ENCODE measurements at places on chromosomes 2 and 18.

- no peak for DNase-seq
Measured at GRCh38 chr2:217077831-217078407, 218.1 kb upstream of the TNP1 start.

GRCh38 chr18:46278481-46279465 is 174.6 kb downstream of the HAUS1 start:
- DNase-seq: no peak

- DNase-seq: no peak
Measured at GRCh38 chr18:598124-598589, 1.4 kb downstream of the CLUL1 start.

DNA sequence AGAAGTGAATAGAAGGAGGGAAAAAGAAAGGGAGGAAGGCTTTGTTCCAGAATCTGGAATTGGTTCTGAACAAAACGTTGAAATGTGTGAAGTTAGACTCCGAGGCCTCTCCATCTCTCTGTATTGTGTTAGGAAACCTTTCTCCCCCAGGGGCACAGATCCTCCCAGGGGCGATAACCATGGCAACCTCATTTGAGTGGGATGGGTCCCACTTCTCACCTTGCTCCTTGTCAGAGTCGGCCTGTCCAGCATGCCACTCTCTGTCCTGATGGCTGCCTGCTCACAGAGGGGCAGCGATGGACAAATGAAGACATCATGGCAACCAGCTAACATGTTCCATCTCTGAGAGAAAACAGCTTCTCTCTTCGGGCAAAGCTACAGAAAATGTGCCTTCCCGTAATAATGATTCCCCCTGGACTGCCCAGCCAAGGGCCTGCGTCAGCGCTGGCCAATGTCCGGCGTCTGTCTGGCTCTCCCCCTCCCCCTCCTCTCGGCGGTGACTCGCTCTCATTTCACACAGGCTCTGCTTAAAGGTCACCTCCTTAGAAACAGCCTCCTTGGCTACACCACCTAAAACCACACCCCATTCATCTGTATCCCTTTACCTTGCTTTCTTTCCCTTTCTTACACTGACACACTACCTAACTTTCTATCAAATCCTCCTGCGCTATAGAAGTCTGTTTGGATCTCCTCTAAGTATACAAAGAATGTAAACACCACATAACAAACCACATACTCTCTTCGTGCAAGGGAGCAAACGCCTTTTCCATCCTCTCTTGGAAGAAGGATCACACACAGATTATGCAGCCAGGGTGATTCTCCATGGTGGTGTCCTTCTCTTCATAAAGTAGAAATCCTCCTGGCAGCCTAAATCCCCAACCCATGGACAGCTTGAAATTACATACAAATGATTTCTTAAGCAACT is 32.1 kb upstream of the TTC39C start:
- DNase-seq: no peak

DNA sequence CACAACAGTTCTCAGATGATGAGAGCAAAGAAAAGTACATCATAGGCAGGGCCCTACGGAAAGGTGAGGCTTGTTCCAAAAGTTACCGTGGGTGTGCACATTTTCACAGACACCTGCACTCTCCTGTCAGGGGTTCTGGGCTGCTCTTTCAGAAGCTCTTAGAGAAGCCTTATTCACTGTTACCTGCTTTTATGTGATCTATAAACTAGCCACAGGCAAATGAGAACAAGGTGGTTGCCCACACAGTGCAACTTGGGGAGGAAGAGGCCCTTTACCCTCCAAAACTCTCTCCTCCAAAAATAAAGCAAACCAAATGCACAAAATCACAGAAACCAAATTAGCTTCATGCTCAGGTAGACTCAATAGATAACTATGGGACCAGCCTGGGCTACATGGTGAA is 11.1 kb upstream of the CUL3 start:
- no peak for DNase-seq

GRCh38 chr2:32947484-32948143 is 861 bp downstream of the LTBP1 start:
- no peak for DNase-seq

DNA sequence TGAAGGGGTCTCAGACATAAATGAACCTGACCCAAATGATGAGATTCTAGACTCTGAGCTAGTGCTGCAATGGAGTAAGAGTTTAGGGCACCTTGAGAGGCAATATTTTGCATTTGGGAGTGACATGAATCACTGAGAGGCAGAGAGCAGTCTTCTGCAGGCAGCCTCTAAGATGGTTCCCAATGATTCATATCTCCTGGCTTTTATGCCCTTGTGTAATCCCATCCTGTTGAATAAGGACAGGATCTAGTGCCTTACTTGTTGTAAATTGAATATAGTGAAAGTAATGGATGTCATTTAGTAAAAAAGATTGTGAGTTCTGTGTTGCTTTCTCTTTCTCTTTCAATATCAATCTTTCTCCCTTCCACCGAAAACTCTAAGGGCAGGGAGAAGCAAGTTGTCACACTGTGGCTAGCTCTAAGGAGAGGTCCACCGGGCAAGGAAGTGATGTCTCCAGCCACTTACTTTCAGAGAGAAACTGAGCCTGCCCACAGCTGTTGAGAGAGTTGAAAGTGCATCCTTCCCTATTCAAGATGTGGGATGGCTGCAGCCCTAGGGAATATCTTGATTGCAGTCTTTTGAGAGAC is 144.7 kb downstream of the TRIB2 start:
- DNase-seq: no peak

DNA sequence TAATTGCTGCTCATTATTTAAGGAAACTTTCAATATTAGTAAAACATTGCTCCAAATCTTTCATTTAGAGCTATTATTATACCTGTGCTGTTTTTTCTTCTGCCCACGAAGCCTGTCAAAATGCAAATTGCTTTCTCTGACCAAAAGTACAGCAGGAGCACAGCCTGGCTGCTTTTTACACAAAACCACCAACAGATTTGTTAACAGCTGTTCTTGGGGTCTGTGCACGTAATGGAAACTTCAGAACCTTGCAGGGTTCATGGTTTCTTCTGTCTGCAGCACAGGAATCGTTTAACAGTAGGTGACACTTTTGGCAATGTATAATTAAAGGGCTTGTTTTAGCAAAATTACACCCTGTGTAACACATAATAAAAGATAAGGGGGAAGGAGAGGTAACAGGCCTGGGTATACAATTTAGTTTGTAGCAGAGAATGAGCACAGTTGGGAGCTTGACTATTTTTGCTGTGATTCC is 447.3 kb downstream of the KCNJ3 start:
- no peak for DNase-seq

DNA sequence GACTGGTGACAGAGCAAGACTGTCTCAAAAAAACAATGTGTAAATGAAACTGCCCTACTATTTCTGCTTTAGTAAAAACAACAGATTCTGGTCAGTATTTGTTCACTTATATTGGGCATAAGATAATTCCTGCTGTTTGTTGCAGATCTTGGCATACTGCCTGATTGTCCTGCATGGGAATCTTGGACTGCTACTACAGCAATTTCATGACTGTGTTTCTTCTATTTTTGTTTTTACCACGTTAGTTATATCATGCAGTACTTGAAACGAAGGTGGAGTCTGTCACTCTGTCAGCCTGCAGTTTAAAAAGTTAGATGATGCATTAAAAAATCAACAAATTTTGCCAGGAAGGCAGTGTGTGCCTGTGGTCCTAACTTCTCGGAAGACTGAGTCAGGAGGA is 14.2 kb upstream of the CLASP1 start:
- no peak for DNase-seq

- DNase-seq: no peak
Measured at GRCh38 chr2:53861824-53862223, 2.1 kb upstream of the GPR75 start.

DNA sequence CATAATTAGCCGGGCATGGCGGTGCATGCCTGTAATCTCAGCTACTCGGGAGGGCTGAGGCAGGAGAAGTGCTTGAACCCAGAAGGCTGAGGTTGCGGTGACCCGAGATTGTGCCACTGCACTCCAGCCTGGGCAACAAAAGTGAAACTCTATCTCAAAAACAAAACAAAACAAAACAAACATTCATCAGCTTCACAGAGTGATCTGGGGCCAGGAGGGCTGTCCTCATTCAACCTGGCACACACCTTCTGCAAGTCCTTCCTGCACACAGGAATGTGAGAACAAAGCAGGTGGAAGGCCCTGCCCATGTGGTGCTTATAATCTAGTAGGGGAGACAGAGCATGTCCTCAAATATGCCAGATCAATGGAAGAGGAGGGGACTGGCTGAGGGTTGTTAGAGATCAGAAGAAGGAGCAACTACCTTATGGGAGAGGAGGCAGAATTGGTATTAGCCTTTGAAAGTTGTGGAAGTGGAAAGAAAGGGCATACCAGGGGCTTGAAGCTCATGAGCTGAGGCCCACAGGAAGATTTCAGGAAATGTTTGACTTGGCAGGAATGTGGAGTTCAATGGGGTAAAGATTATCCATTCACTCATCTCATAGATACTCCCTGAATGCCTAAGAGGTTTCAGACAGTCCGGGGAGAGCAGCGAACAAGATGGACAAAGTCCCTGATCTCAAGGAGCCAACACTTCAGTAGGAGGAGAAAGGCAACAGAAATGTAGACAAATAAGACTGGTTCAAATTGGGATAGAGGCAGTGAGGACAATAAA is 155.3 kb upstream of the SIX3 start:
- no peak for DNase-seq

DNA sequence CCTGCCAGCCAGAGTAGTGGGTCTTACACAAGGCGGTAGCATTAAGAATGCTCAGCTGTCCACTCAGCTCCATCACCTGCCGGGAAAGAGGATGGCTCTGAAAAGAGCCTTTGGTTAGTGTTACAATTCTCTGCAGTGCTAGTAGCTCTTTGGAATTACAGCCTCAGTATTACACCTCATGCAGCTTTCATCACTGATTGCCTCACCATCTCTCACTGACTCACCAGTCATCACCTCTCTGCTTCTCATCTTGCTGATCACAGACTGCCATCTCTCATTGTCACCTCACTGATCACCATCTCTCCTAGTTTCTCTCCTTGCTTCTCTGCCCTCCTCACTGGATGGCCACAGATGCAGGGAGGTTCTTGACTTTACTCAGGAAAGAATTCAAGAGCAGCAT is 573.5 kb upstream of the SETBP1 start:
- DNase-seq: no peak

DNA sequence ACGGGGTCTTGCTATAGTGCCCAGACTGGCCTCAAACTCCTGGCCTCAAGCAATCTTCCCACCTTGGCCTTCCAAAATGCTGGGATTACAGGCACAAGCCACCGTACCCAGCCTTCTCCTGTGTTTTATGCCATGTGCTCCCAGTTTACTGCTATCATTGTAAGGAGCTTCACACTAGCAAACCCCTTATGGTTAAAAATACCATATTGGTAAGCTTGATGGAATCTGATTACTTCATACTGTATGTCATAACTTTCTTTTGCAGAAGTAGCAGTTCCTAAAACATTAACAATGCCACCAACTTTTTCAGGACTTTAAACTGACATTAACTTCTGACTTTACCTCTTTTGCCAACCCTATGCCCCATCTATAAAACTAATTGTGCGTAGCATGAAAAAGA is 36.2 kb downstream of the HAT1 start:
- no peak for DNase-seq

- DNase-seq: no peak
Measured at GRCh38 chr2:69578198-69578540, 65.4 kb downstream of the AAK1 start.

- DNase-seq: no peak
Measured at GRCh38 chr2:187468262-187468661, 20.2 kb upstream of the CALCRL start.

DNA sequence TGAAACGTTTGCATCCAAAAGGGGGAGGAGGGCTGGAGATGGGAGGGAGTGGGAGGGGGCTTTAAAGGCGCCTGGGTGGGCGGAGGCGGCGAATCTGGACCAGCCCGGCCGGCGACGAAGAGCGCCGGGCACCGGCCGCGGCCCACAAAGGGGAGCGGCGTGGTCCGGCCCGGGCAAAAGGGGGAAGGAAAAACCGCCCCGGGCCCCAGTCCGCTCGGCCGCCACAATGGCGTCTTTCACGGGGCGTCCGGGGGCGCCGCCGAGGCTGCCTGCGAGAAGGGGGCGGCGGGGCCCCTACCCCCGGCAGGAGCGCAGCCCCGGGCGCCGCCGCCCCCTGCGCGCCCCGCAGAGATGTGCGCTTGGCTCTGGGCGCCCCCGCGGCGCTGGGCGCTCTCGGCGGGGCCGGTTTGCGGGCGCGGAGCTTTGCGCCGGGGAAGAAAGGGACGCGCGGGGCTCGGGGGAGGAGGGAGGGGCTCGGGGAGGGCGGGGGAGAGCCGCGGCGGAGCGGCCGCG is 108.1 kb upstream of the KCTD1 start:
- DNase-seq: no peak

- DNase-seq: no peak
Measured at GRCh38 chr2:108959401-108959800, 29.6 kb downstream of the EDAR start.

DNA sequence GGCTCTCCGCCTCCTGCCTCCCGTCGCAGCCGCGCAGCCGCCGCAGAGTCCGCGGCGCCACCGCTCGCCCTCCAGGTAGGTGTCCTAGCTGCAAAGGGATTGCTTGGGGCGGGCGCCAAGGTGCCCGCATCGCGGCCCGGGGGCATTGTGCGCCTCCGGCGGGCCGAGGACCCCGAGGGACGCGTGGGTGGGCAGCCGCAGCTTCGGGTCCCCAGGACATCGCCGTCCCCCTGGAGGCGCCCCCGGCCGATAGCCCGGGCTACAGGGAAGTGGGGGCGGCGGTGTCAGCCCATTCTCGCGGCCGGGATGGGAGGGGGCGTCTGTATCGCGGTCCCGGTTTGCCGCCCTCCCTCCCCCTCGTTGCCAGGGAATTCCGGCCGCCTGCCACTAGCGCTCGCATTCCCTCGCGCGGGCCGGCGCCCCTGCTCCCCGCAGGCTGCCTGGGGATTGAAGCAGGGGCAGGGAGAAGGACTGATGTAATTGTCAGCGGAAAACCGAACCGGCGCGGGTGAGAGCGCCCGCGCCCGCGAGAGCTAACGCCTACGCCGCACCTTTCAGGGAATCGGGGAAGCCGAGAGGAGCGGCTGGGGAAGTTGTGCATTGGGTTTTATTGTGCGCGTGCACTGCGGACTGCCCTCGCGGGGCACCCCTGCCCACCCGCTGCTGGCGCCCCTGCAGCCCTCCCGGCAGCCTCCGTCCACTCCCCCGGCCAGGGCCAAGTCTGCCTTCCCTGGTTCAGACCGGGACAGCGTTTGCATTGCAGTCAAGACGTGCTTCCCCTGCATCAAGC is 483 bp downstream of the OSBPL6 start:
- DNase-seq: no peak

GRCh38 chr2:86789687-86790133 is 1.0 kb downstream of the CD8A start:
- DNase-seq: no peak

- DNase-seq: no peak
Measured at GRCh38 chr2:127084611-127085316, 22.2 kb downstream of the BIN1 start.

DNA sequence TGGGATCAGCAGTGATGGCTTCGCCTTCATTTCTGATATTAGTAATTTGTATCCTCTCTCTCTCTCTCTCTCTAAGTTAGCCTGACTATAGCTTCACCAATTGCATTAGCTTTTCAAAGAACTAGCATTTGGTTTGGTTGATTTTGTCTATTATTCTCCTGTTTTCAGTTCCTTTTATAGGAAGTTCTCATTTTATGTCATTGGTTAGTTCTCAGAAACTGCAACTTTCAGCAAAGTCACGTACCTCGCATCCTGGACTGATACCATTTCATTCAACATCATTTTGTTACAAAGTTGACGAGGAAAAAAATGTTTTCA is 450.8 kb downstream of the EIPR1 start:
- no peak for DNase-seq
